ENCODE measurements at places on chromosomes 5 and 9.

GRCh38 chr9:125932746-125933455, 185.7 kb downstream of the PBX3 start:
- no peak for DNase-seq

DNA sequence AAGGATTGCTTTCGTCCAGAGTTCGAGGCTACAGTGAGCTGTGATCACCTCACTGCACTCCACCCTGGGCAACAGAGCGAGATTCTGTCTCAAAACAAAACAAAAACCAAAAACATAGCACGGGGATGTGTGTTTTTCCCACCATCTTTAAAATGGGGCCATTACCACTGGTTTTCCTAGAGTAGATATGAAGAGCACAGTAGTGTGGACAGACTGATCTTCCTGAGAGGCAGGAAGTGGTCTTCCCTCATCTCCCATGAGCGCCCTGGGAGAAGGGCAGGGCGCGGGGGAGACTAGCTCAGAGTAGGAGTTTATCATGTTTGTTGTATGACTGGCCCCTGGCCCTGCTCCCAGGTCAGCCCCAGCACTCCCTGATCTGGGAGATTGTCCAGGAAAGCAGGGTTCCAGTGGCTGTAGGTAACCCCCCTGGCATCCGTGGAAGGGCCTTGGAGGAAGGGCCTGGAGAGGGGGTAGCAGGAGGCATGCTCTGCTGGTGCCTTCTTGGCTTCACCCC, 2.3 kb downstream of the SUSD3 start:
- DNase-seq, result no peak

DNA sequence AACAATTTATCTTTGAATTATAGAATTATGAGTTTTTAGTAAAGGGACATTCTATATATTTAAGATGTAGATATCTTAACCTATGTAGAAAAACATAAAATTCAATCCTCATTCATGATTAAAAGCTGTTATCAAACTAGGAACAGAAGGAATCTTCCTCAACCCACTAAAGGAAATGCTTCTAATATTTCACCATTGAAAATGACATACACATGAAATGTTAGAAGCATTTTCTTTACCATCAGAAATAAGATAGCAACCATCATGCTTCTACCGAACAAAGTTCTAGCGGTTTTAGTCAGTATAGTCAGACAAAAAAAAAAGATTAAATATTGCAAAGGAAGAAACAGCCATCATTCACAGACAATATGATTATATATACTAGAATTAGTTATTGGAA, 32.2 kb downstream of the SHOC1 start:
- DNase-seq, result no peak

DNA sequence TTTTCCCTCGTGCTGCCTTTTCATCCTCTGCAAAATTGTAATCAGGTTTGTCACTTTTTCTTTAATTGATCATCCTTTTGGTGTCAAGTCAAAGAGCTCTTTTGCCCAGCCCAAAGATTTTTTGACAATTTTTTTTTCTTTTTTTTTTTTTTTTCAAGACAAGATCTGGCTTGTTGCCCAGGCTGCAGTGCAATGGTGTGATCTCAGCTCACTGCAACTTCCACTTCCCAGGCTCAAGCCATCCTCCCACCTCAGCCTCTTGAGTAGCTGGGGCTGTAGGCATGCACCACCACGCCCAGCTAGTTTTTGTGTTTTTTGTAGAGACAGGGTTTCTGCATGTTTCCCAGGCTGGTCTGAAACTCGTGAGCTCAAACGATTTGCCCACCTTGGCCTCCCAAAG, 36.7 kb downstream of the CDK7 start:
- no peak for DNase-seq

DNA sequence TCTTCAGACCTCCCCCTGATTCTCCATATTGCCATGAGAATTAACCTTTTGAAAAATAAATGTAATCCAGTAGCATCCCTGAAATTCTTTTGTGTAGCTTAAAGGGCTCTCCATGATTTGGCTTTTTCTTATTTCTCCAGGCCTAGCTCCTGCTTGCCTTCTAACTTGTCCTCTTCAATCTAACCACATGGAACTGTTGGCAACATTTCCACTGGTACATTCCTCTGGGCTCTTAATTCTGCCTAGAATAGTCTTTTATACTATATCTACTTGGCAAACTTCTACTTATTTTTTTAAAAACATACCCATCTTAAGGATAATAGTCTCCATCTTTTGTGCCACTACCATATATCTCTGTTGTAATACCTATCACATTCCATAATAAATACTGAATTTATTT, 54.1 kb downstream of the GNG10 start:
- DNase-seq, result no peak
